ENCODE measurements at places on chromosomes 16 and 17.
A peak's percentile ranks its signal among the peaks of the same experiment; 100 is the strongest.

DNA sequence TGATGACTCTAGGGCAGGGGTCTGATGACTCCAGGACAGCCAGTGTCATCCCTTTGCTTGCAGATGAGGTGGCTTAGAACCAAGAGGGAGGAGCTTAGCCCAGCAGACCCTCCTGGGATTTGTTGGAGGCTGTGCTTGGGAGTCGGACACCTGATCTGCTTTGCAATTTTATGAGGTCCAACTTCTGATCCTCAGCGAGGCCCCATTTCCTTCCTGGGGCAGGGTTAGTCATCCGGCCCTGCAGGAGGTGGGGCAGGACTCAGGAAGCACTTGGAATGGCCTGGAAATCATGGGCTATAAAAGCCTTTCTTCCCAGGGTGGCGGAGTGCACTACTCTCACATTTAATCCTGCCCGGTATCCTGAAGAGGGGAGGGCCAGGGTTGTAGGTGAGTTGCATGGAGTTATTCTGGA is 168.5 kb downstream of the MSI2 start:
- no peak for DNase-seq

- DNase-seq: peak; percentile 87
Measured at GRCh38 chr16:69276148-69277115, 34.7 kb upstream of the VPS4A start.

- no peak for DNase-seq
Measured at GRCh38 chr17:17680477-17681186, 626 bp upstream of the RAI1 start.

- DNase-seq: no peak
Measured at GRCh38 chr17:47095268-47095667, 93.8 kb downstream of the CDC27 start.

DNA sequence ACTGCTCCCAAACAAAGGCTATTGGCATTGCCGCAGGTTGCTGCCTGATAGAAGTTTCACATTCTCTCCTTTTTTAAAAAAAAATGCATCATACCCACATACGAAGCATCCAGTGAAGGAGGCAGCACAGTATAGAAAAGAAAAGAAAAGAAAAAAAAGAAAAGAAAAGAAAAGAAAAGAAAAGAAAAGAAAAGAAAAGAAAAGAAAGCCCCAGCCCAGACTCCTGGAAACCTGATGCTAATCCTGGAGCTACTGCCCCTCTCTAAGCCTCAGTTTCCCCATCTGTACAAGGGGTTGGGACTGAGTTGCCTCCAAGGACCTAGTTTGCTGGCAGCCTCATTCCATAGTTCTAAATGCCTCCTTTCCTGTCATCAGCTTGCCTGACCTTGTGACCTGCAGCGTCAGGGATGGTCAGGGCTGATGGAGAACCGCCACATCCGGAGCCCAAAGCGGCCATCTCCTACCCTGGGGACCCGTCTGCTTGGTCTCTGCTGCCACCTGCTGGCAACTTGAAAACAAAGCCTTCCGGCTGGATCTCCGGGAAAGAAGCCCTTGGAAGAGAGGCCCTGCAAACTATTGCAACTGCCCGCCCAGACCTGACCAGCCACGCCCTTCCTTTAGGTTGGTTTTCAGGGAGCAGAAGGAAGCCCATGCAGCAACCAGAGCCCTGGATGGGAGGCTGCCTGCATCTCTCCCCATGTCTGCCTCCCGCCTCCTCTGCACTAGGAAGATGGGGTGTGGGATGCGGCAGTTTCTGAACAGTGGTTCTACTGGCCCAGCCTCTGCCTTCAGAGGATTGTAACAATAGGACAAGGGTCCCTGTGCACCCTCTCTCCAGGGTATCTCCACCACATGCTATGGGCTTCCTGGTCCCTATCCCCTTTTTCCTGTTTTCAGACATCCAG is 13.0 kb downstream of the AIPL1 start:
- no peak for DNase-seq

DNA sequence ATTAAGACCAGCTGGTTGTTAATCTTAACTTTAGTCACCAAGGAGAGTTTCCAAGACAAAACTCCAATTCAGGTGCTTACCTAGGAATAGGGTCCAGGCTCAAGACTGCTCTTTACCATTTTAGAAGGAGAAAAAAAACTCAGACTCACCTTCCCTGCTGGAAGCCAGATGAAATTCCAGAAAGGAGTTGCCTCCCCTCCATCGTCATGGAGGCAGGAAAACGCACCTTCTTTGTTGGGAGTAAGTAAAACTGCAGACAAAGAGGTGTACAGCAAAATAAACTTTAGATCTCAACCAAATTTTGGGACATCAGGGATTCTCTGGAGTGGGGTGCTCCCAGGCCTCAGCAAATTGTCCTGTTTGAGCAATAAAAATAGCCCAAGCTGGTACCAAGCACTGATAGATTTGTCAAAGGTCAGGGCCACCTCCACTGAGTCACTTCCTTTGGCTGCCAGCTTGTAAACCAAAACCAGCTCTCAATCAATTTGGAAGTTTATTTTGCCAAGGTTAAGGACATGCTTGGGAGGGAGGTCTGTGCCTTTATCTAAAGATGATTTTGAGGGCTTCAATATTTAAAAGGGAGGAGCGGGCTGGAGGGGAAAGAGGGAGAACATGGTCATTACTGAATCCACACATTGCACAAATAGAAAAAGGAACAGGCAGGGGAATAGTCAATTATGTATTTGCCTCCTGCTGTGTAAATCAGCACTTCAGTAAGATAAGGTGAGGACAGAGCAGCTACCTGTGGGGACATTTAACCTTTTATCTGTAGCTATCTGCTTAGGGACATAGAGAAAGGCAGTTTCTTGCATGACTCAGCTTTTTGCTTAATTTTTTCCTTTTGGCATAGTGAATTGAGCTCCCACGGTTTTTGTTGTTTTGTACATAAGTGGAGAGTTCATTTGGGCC is 1.5 kb upstream of the ALDH3A2 start:
- no peak for DNase-seq

GRCh38 chr17:4725646-4726310 is 5.5 kb upstream of the MED11 start:
- DNase-seq: no peak

DNA sequence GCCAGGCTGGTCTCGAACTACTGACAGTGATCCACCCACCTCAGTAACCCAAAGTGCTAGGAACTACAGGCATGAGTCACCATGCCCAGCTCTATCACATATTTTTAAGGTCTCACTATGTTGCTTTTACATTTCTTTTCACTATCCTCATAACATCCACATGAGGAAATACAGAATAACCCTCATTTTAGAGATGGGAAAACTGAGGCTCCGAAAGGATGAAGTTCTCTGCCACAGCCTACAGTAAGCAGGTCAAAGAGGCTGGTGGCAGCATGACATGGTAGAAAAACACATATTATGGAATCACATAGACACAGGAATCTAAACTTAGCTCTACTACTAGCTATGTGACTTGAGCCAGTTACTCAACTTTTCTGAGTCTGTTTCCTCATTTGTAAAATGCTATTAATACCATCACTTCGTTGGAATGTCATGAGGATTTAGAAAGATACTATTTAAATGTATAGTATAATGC is 32.2 kb downstream of the APPBP2 start:
- no peak for DNase-seq

GRCh38 chr17:8002721-8003593 is 542 bp downstream of the GUCY2D start:
- DNase-seq: no peak

- DNase-seq: no peak
Measured at GRCh38 chr16:89426736-89427530, 63.4 kb downstream of the ANKRD11 start.

- DNase-seq: no peak
Measured at GRCh38 chr17:14352136-14352535, 51.3 kb downstream of the HS3ST3B1 start.

DNA sequence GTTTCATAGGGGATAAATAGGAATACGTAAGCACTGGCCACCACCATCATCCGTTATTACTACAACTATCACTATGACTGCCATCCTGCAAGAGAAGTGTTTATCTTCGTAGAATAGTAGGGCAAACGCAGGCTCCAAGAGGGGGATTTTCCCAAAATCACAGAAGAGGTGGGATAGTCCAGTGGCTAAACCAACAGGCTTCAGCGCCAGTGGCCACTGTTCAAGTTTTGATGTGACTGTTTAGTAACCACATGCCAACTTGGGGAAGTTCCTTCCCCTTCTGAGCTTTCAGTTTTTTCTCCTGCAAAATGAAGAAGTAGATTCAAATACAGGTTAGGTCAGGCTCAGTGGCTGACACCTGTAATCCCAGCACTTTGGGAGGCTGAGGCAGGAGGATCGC is 60.7 kb upstream of the GRIN2A start:
- no peak for DNase-seq

GRCh38 chr17:42937712-42938596 is 26.3 kb downstream of the AARSD1 start:
- peak; percentile 2 for DNase-seq

DNA sequence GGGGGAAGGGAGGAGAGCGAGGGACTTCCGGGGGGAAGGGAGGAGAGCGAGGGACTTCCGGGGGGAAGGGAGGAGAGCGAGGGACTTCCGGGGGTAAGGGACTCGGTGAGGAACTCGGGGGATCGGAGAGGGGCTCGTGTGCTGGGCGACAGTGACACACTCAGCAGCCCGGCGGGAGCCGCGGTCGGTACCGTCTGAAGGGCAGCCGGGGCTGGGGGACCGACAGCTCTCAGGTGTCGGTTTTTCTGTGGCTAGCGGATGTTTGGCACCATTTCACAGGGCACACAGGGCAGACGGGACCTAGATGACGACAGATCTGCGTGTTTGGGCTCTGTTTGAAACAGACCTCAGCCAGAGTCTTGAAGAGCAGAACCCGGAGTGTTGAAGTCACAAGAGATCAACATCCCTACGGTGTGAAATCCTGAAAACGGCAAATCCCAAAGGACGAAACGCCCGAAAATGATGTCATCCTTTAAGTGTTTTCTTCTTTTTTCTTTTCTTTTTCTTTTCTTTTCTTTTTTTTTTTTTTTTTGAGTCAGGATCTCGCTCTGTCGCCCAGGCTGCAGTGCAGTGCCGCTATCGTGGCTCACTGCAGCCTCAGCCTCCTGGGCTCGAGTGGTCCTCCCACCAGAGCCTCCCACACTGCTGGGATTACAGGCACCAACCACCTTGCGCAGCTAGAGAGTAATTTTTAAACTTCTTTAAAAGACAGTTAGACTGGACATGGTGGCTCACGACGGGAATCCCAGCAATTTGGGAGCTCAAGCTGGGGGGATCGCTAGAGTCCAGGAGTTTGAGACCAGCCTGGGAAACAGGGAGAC is 23.9 kb downstream of the ZNF778 start:
- peak; percentile 43 for DNase-seq

GRCh38 chr16:85146922-85147651 is 34.8 kb upstream of the CIBAR2 start:
- no peak for DNase-seq

DNA sequence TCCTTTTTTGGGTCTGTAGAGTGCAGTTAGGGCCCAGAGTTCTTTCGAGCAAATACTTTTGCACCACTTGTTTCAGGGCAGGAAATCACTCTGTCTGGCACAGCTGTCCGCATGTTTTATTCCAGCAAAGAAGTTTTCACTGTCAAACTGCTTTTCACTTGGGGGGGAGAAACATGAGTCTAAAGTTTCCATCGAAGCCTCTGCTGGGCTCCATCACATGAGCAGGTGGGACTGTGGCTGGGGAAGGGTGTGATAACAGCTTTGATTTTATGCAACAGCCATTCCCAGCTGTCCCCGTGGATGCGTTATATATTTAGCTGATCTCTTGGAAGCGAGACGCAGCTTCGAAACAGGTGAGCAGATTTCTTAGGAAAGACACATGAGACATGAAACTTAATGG is 288.6 kb downstream of the SNX29 start:
- no peak for DNase-seq

GRCh38 chr17:65182233-65182632 is 45.1 kb downstream of the RGS9 start:
- no peak for DNase-seq

DNA sequence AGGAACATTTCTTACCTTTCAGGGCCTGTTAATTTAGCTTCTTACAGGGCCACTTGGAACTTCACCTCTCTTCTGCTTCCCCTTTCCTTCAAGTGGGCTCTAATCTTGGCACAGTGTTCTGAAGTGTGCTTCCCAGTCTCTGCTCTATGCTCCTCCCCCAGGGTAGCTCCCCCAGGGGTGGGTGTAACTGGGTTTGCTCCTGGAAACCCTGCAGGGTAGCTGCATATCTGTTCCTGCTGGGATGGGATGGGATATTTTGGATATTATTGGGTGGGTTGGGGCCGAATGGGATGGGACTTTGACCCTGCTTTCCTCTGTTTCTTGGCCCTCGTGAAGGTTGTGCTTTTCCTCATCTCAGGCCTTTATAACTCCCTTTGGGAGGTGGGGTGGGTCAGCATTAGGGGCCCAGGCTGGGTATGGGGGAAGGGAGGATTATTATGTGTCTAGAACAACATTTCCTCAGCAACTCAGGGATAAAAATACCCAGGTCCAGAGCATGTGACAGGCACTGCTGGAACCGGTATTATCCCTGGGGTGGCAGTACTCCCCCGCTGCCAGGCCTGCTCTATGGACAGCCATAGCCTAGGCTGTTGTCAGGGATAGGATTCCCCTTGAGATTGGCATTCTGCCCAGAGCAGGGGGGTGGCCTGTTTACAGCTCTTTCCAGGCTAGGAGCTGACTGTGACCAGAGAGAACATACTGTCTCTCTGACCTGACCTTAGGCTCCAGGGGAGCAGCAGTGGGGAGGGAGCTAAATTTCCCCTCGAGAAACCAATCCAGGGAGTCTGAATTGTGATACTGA is 5.0 kb downstream of the NFE2L1 start:
- no peak for DNase-seq

DNA sequence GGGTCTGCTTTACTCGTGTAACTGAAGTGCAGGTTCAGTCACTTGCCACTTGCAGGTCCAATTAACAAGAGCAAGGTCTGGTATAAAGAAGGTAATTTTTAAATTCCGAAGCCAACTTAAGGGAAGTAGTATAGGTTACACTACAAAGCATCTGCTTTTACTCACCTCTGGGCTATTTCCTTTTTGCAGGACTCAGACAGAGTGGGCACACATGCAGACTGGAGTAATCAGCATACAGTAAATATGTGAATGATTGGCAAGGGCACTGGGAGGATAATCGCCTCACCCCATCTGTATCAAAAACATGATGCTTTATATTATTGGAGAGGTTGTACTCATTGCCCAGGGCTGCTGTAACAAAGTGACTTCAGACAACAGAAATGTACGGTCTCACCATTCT is 160.1 kb upstream of the CDH5 start:
- DNase-seq: no peak

- DNase-seq: no peak
Measured at GRCh38 chr17:46773221-46773605, 45.3 kb downstream of the WNT3 start.

GRCh38 chr17:62644487-62645173 is 17.2 kb downstream of the MRC2 start:
- DNase-seq: no peak

- DNase-seq: no peak
Measured at GRCh38 chr17:50767030-50767429, 288 bp downstream of the ANKRD40CL start.

- no peak for DNase-seq
Measured at GRCh38 chr17:63550817-63551639, 751 bp downstream of the DCAF7 start.

GRCh38 chr17:68196394-68197090 is 51.3 kb upstream of the AMZ2 start:
- no peak for DNase-seq

Measured in BJ (cell line).